ENCODE measurements at places on chromosomes 6 and 20.

GRCh38 chr6:134523051-134523450, 205.1 kb upstream of the SGK1 start:
- DNase-seq, result no peak

DNA sequence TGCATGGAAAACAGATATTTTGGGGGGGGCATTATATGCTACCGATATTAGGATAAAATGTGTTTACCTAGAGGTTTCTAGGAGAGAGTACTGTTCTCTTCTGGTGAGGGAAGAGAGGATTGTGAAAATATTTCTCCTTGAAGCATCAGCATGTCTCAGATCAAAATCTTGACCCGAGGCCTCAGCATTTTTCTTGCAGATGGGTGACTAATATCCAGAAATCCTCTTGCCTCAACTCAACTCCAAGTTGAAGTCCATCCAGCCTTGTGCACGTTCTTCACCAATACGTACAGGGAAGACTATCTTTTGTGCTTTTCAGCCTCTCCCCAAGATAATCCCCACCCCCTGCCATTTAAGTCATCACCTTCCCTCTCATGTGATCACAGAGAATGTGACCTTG, 59.5 kb downstream of the PRND start:
- no peak for DNase-seq

DNA sequence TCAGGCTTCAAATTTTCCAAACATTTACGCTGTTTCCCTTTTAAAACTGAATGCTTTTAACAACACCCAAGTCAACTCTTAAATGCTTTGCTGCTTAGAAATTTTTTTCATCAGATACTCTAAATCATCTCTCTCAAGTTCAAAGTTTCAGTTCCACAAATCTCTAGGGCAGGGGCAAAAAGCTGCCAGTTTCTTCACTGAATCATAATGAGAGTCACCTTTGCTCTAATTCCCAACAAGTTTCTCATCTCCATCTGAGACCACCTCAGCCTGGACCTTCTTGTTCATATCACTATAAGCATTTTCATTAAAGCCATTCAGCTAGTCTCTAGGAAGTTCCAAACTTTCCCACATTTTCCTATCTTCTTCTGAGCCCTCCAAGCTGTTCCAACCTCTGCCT, 69.1 kb downstream of the RNF217 start:
- no peak for DNase-seq

GRCh38 chr6:4362326-4362725, 227.0 kb upstream of the ECI2 start:
- no peak for DNase-seq

DNA sequence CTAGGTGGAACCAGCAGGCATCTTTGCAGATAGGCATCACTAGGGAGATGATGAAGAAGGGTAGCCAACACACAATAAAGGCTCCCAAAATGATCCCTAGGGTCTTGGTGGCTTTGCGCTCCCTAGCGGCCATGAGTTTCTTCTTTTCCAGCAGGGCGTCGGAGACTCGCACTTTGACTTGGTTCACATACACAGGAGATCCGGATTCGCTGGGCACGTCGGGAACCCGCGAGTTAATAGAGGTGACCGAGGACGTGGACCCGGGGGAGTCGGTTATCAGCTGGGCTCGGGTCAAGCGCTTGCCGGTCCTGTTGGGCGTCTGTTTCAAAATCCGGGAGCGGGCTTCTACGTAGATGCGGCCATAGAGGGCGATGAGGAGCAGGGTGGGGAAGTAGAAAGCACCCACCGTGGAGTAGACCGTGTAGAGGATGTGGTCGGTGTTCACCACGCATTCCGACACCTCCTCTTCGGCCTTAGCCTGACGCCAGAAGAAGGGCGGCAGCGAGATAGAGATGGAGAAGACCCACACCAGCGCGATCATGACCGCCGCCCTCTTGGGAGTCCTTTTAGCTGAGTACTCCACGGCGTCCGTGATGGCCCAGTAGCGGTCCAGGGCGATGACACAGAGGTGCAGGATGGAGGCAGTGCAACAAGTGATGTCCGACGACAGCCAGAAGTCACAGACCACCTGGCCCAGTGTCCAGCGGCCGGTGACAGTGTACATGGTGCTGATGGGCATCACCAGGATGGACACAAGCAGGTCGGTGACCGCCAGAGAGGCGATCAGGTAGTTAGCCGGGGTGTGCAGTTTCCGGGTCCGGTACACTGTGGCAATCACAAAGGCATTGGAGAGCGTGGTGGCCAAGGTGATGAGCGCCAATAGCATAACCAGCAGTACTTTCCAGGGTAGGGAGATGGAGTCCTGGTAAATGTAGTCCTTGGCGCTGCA, 658 bp downstream of the HTR1B start:
- DNase-seq, result no peak

DNA sequence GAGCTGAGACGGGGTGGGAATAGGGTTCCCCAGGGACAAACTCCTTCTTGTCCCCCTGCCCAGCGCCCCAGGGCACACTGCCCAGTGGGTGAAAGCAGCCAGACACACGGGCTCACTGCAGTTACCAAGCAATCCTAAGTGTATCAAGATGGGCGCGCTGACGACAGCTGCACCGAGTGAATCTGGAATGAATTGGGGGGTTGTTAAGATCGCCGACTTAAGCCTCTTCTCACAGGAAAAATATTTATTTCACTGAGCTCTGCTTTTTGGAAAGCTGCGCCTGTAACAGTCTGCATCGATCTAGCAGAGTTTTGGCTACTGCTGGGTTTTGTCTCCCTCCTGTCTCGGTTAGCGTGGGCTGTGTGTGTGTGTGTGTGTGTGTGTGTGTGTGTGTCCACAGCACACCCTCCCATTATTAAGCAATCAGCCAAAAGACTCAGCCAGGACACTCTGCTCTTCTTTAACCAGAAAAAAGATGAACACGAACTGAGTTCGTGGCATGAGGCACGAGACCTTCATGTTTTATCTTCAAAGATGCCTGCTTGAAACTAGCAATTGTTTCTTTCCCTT, 35.9 kb downstream of the RIPOR3 start:
- DNase-seq, result no peak

GRCh38 chr6:169556758-169557548, 144.9 kb downstream of the WDR27 start:
- no peak for DNase-seq

- no peak for DNase-seq
Measured at GRCh38 chr20:25336561-25337422, 53.8 kb downstream of the ABHD12 start.

GRCh38 chr6:31528307-31528777, 420 bp upstream of the MCCD1 start:
- no peak for DNase-seq

DNA sequence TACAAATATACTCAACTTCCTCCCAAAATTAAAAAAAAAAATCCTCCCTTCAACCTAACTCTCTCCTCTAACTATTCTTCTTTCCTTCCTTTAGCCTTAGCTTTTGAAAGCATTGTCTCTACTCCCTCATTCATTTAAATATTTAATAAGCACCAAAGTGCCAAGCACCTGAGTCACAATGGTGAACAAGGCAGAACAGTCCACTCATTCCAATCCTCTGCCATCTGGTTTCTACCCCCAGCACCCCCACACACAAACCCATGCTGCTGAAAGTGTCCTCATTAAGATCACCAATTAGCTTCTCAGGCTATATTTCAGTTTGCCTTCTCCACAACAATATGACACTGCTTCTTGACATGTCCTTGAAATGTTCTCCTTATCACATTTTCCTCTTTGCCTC, 76.3 kb downstream of the DTNBP1 start:
- DNase-seq, result no peak

- no peak for DNase-seq
Measured at GRCh38 chr6:159978291-159979135, 9.6 kb downstream of the IGF2R start.

- no peak for DNase-seq
Measured at GRCh38 chr6:80523531-80523997, 417.1 kb downstream of the BCKDHB start.
